ENCODE measurements at places on chromosomes 5 and 9.

DNA sequence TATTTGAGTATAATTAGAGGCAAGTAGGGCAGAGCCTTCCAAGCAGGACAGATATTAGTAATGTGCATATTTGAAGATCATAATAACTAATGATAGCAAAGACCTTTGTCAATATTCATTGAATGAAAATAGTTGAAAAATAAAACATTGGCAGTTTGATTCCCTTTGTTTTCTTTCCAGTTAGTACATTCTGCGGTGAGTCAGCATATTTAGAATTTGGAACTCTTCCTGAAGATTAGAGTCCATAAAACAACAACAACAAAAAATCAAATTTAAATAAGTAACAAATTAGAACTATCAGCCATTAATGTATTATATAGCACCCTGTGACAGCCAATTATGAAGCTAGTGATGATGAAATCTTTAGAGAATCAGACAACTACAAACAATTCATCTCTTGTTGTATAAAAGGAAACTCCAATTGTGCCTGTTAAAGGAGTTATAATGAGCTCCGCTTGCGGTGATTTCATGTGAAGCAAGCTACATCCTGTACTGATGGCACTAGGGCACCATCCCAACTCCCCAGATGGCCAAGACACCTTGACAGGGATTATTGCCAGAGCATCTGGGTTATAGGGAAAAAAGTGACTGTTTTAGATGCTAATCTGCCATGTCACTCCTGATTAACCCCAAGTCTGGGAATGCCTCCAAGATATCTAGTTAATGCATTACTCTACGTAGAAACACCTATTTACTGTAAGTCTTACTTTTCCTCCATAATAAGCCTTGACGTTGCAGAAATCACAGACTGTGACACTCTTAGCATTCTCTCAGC is 6.8 kb downstream of the IFNA8 start:
- H3K27ac ChIP-seq, result no peak overlapping the region
- H3K4me3 ChIP-seq, result no peak overlapping the region
- H3K36me3 ChIP-seq, result no peaks in the 10 kb centered on the region
- H3K4me1 ChIP-seq, result no peaks in the 10 kb centered on the region

DNA sequence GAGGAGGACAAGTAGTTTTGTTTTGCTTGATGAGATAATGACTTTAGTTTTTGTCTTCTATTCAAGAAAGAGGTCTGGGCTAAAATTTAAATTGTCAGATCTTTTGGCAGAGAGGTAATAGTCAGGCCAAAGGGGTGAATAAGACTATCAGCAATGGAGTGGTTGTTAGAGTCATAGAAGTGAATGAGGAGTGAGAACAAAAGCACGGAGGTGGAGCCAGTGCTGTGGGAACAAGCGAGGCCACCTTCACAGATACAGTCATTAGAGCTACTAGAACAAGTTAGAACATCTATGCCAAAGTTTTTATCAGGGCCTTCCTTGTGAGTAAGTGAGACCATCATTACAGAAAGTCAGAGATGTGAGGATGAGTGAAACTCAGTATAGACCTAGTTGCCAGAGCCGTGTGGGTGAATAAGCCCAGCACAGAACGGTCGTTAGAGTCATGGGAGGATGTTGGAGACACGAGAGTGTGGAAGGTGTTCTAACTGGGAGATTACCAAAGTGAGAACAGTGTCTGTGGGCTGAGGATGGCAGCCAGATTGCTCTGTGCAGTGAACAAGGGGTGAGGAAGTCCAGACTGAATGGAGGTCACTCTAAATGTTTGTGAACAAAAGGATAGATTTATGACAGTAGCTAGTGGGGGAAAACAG is 135.1 kb downstream of the RPS23 start:
- H3K36me3 ChIP-seq, result no peaks in the 10 kb centered on the region
- H3K4me3 ChIP-seq, result no peak overlapping the region

- no peaks in the 10 kb centered on the region for H3K27me3 ChIP-seq
- H3K4me3 ChIP-seq, result no peak overlapping the region
- H3K4me1 ChIP-seq, result peaks cover 27% of the 10 kb centered on the region
- H3K36me3 ChIP-seq, result peaks cover 8% of the 10 kb centered on the region
- peak; percentile 53 for DNase-seq
Observed at GRCh38 chr5:76625087-76625815, 2.0 kb upstream of the F2RL2 start.

DNA sequence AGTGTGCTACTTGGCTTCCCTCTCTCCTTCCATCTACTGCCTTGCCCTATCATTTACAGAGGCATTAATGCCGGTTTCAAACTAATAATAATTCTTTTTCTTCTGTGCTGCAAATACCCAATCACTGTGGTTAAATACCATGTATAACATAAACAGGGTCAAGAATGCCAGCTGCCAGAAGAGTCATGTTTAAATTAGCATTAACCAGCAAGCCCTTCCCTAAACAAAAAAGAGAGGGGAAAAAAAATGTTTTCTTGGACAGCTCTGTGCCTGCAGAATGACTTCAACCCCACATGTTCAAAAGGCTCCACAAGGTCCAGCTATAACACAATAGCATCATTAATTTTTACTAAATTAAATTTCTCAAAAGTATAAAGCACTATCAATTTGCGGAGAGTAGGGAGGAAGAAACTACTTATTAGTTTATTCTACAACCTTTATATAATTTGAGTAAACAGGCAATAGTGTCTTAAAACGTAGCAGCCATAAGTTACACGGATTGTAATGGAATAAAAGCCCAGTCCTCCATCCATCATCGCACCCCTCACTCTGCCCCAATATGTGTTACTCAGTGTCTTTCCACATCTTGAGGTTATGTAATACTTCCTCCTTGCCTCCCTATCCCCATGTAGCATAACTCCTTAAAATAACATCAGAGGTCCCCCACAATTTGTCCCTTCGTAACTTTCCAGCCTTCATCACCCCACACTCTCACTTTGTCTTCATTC is 3.9 kb downstream of the LPAR1 start:
- H3K27me3 ChIP-seq, result no peaks in the 10 kb centered on the region
- H3K36me3 ChIP-seq, result no peaks in the 10 kb centered on the region
- H3K27ac ChIP-seq, result no peak overlapping the region
- peaks cover 37% of the 10 kb centered on the region for H3K4me1 ChIP-seq
- H3K4me3 ChIP-seq, result no peak overlapping the region

DNA sequence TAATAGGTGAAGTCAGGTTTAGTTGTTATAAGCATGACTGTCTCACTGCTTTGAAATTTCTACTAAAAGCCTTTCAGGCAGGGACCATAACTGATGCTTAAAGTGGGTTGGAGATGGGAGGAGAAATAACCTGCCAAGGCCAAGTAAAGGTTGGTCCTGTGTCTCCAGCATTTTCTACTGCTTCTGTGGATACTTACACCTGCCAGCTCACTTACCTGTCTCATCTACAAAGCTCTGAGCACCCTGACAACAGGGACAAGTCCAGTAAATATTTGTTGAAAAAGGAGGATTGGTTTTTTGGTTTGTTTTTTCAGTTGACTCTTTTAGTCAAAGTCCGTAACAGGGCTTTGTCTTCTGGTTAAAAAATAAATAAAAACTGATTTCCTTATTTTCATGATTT is 38.6 kb downstream of the GRAMD2B start:
- no peak for DNase-seq
- H3K4me3 ChIP-seq, result no peak overlapping the region
- H3K4me1 ChIP-seq, result no peaks in the 10 kb centered on the region
- H3K27me3 ChIP-seq, result no peaks in the 10 kb centered on the region
- no peak overlapping the region for H3K27ac ChIP-seq

- H3K27me3 ChIP-seq, result no peaks in the 10 kb centered on the region
- no peak overlapping the region for H3K4me3 ChIP-seq
- peaks cover 18% of the 10 kb centered on the region for H3K4me1 ChIP-seq
- H3K36me3 ChIP-seq, result no peaks in the 10 kb centered on the region
- H3K27ac ChIP-seq, result no peak overlapping the region
Observed at GRCh38 chr5:102294886-102295395, 1.1 kb downstream of the SLCO4C1 start.

DNA sequence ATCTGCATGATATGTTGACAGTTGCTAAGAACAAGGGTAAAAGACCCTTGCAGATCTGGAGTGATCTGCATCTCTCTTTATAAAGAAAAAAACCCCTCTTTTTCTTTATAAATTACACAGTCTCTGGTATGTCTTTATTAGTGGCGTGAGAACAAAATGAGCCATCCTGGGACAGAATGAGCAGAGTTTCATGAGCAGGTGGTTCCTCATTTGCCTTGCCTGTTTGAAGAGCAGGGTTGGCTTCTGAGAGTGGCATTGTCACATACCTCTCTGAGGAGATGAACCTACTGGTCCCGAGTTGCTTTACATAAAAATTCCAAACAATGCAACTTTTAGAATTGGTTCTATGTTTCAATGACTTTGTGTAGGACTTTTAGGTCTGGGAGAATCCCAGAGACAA is 94.3 kb downstream of the INSYN2B start:
- no peak overlapping the region for H3K27ac ChIP-seq
- H3K4me3 ChIP-seq, result no peak overlapping the region
- peaks cover 5% of the 10 kb centered on the region for H3K4me1 ChIP-seq
- DNase-seq, result no peak
- H3K27me3 ChIP-seq, result no peaks in the 10 kb centered on the region

DNA sequence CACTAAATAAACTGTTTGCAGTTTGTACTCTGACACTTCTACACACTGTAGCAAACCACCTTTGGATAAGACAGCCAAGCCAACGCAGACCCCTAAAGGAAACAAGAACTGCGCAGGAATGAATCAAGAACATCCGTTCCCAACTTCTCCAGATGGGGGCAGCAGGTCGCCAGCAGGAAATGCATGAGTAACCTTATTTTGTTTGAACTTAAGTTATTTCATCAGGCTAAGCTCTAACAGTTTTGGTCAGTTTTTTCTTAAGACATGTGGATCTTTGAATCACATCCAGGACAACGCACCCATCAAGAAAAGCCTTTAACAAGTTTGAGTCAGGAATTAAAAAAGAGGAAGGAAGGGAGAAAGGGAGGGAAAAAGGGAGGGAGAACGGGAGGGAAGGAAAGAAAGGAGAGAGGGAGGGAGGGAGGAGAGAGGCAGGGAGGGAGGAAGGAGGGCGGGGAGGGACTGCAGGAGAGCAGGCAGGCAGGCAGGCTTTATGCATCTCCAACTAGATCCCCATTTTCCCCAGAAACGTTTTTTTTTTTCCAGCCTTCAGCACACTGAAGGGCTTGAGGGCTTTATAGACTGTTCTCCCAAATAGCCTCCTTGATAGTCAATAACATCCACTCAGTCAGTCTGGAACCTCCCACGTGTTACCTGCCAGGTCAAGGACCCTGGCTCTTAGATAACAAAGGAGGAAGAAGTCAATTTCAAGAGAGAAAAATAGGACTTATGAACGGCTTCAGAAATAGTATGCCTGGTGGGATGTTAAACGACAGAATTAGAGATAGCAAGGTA is 22.2 kb downstream of the BHMT start:
- no peaks in the 10 kb centered on the region for H3K27me3 ChIP-seq
- DNase-seq, result peak; percentile 88
- no peaks in the 10 kb centered on the region for H3K36me3 ChIP-seq
- H3K4me1 ChIP-seq, result peaks cover 6% of the 10 kb centered on the region

GRCh38 chr9:8705861-8706260 is 906.3 kb upstream of the DMAC1 start:
- no peaks in the 10 kb centered on the region for H3K4me1 ChIP-seq
- H3K4me3 ChIP-seq, result no peak overlapping the region
- DNase-seq, result no peak
- no peaks in the 10 kb centered on the region for H3K36me3 ChIP-seq
- H3K27me3 ChIP-seq, result no peaks in the 10 kb centered on the region

GRCh38 chr5:75710637-75711036 is 6.6 kb downstream of the POC5 start:
- peaks cover 19% of the 10 kb centered on the region for H3K4me1 ChIP-seq
- H3K27me3 ChIP-seq, result no peaks in the 10 kb centered on the region
- H3K27ac ChIP-seq, result peak overlapping the region; percentile 54
- peak; percentile 81 for DNase-seq
- peaks cover 18% of the 10 kb centered on the region for H3K36me3 ChIP-seq
- no peak overlapping the region for H3K4me3 ChIP-seq

DNA sequence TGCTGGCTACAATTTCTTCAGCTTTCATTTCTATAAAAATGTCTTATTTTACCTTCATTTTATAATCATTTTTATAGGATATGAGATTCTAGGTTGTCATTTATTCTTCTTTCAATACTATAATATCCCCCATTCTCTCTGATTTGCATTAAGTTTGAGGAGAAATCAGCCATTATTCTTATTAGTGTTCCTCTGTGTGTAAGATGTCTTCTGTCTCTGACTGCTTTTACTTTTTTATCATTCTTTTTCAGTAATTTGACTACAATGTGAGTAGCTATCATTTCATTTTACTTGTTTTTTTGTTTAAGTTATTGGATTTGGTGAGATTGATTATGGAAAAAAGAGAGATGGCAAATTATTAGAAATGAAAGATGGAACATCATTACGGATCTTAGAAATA is 13.6 kb upstream of the SREK1 start:
- H3K27me3 ChIP-seq, result no peaks in the 10 kb centered on the region
- H3K27ac ChIP-seq, result no peak overlapping the region
- DNase-seq, result no peak
- H3K4me1 ChIP-seq, result no peaks in the 10 kb centered on the region

DNA sequence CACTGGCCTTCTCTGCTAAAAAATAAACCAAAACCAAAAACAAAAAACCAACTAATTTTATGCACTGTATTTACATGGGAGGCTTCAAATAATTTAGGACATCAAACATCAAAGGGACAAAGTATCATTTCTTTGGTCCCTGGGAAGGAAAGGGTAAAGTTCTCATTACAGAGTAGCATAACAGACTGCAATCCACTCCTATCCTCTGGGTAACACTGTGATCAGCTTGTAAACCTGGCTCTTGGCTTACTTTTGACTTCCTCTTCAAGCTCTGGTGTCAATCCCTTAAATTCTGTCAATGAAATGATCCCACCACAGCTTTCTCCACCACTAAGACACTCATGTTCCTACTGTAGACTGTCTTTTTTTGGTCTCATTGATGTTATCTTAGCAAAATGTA is 69.8 kb upstream of the VCAN start:
- no peaks in the 10 kb centered on the region for H3K36me3 ChIP-seq
- DNase-seq, result peak; percentile 7
- peaks cover 11% of the 10 kb centered on the region for H3K4me1 ChIP-seq
- no peak overlapping the region for H3K4me3 ChIP-seq

DNA sequence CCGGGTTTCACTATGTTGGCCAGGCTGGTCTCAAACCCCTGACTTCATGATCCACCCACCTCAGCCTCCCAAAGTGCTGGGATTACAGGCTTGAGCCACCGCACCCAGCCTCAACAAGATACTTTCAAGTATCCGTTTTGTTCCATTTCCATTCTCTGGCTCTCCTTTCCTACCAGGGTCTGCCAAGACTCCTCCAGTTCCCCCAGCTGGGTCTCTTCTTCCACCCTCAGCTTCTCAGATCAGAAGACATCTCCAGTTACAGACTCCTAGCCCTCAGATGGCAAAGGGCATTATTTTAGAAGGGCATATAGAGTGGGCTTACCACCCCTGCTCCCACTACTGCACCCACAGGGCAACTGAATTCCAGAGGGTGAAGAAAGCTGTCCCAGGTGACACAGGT is 1.5 kb upstream of the PDGFRB start:
- no peaks in the 10 kb centered on the region for H3K27me3 ChIP-seq
- H3K36me3 ChIP-seq, result no peaks in the 10 kb centered on the region
- no peak overlapping the region for H3K4me3 ChIP-seq
- no peak for DNase-seq
- H3K4me1 ChIP-seq, result peaks cover 14% of the 10 kb centered on the region
- H3K27ac ChIP-seq, result no peak overlapping the region

GRCh38 chr5:40679913-40680681 is at the start of gene PTGER4:
Gene PTGER4 (plus strand): TSS chr5:40679915. CDS start chr5:40680994, 1,079 bp downstream.
- peak within 1 kb of the TSS; percentile 90 for H3K4me3 ChIP-seq
- H3K4me1 ChIP-seq, result peaks cover 70% of the 10 kb centered on the region
- H3K27ac ChIP-seq, result peak within 1 kb of the TSS; percentile 88
- H3K27me3 ChIP-seq, result no peaks in the 10 kb centered on the region
- peak; percentile 26 for DNase-seq
- H3K36me3 ChIP-seq, result no peaks in the 10 kb centered on the region
